ENCODE measurements at places on chromosomes 12 and 14.

- DNase-seq = no peak
These were observed 126.4 kb downstream of the PIK3C2G start for GRCh38 chr12:18387706-18388105.

GRCh38 chr12:10392394-10392930, 2.6 kb upstream of the KLRK1 start:
- peak; percentile 58 for DNase-seq

- DNase-seq = no peak
These were observed 94.1 kb downstream of the FSCB start for GRCh38 chr14:44412858-44413569.

- peak; percentile 81 for DNase-seq
These were observed 1.6 kb downstream of the SUDS3 start for GRCh38 chr12:118377884-118378470.

- DNase-seq = no peak
These were observed 68.5 kb upstream of the FUT8 start for GRCh38 chr14:65344011-65344410.

- DNase-seq = peak; percentile 2
These were observed 42.8 kb downstream of the ACSM4 start for GRCh38 chr12:7346551-7347225.

DNA sequence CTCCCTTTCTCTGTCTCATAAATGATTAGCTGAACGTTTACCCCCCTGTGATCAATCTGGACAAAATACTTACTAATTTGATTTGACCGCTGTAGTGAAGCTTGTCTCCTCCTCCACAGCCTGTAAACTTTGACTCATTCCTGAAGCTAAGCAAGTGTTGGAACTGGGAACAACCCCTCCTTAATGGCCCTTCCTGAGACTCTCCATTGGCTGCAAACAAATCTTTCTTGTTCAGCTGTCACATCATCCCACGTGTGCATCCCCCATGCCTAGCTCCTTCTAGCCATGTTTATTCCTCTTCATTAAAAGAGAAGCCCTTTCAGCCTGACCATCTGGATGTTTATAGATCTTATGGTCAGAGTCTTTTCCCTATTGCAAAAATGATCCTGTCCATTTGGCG, 281.2 kb downstream of the RGS6 start:
- no peak for DNase-seq

GRCh38 chr14:39145266-39145966, 24.7 kb downstream of the TRAPPC6B start:
- no peak for DNase-seq

All from CD4-positive, alpha-beta T cell treated with Interleukin-2 at 100 ng/mL for 4 hours (primary cell).